ENCODE measurements at places on chromosomes 4 and X.

DNA sequence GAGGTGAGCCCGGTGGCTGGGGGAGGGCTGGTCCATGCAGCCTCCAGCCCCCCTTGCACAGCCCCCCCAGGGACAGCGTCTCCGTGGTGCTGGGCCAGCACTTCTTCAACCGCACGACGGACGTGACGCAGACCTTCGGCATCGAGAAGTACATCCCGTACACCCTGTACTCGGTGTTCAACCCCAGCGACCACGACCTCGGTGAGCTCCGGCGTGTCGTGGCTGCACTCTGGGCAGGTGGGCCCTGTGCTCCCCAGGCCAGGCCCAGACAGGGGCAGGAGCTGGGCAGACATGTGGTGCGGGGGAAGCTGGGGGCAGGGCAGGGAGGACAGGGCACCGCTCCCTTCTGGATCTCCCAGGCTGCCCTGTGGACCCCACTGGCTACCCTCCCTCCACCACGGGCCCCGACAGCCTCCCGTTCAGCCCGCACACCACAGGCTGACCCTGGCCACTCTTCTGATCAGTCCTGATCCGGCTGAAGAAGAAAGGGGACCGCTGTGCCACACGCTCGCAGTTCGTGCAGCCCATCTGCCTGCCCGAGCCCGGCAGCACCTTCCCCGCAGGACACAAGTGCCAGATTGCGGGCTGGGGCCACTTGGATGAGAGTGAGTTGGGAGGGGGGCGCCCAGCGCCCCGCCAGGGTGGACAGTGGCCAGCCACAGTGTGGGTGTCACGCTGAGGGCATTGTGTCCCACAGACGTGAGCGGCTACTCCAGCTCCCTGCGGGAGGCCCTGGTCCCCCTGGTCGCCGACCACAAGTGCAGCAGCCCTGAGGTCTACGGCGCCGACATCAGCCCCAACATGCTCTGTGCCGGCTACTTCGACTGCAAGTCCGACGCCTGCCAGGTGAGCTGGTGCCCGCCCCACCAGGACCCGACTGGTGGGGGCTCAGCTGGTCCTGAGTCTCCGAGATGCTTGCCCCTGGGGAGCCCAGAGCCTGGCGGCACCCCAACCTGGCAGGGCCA, 5.9 kb downstream of the HGFAC start:
- DNase-seq: no peak

GRCh38 chrX:40877887-40878286, 142.5 kb upstream of the MED14 start:
- DNase-seq: no peak

DNA sequence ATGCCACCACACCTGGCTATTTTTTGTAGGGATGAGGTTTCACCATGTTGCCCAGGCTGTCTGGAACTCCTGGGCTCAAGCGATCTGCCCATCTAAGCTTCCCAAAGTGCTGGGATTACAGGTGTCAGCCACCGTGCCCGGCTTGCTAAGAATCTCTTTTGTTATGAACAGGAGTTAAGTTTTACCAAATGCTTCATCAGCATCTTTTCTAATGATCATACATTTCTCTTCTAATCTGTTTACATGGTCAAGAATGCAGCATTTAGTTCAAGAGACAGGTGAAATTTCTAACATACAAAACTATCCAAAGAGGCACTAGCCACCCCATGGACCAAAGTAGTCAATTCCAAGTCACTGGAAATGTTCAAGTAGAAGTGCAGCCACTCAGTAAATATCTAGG, 52.5 kb upstream of the IQSEC2 start:
- no peak for DNase-seq

DNA sequence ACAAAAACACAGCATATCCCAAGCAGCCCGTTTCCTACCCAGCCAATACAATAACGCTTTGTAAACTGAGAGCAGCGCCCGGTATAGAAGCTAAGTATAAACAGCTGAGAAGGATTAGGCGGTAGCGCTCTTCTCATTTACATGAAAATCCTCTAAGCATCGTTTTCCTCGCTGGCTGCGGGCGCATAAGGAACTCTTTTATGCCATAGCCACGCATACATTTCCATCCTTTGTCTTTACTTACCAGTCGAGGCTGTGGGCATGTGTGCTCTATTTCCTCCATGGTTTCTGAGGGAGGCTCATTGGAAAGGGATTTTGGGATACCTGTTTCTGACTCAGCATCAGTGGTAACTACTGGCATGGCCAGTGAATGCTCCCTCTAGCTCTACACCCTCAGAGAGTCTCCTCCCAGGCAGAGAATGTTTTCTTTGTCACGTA, 383 bp downstream of the PCYT1B start:
- DNase-seq: no peak

DNA sequence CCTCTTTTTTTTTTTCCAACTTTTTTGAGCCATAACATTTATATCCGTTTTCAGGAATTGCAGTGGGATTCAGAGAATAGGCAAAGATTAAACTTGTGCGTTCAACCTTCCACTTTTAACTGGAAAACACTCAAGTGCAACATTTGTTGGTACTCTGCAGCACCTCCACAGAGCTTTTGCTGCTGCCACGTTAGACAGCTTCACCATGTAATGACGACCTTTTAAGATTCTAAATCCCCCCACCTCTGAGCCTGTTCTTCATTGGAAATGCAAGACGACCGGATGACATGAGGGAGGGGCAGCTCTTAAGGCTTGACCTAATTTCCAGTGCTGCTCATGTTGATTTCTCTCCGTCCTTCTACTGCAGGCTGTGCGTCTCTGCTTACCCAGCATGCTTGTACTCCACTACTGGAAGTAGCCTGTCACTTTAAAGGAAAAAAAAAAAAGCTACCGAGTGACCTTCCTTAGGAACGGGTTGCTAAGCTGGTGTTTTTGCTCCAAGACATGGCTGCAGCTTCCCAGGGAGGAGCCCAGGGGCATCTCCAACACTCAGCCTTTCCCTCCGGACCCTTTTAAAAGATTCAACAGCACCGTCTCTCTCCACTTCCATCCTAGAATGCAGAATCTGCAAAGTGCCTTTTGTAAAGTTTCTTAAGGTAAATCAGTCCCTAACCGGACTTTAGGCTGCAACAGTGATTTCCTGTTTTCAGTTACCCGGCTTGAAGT, at the start of gene CC2D2A:
CC2D2A (plus strand) TSS at position 481 of the 726 bp plus-strand sequence. CDS start 6,051 bp downstream, outside the sequence.
- no peak for DNase-seq

DNA sequence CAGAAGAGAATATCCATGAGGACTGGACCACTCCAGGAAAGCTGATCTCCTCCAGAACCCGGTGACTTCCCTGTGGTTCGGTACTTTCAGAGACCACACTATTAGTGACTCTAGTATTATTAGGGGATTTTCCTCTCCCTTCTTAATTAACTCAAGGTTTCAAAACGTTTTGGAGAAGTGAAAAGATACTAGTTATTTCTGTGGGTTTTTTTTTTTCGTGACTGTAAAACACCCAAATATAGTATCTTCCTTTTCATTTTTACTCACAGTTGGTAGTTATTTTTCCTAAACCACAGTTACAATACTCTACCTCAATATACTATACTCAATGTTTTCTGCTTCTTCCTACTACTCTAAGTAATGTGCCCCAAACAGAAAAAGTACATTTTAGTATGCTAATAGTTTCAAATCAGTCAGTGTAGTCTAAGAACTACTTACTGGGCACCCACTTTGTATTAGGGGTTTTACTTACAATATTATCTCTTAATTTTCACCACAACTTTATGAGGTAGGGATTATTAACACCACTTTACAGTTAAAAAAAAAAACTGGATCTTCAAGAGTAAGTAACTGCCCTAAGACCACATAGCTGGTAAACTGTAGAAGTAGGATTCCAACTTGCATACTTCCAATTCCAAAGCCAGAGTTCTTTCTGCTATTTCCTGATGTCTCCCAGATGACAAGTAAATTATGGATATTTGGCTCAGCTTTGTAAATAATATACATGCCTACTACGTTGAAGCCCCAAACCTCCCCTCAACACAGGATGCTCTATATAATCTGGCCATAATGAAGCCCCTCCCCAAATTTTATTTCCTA, 45.0 kb downstream of the SLC9A7 start:
- DNase-seq: no peak

DNA sequence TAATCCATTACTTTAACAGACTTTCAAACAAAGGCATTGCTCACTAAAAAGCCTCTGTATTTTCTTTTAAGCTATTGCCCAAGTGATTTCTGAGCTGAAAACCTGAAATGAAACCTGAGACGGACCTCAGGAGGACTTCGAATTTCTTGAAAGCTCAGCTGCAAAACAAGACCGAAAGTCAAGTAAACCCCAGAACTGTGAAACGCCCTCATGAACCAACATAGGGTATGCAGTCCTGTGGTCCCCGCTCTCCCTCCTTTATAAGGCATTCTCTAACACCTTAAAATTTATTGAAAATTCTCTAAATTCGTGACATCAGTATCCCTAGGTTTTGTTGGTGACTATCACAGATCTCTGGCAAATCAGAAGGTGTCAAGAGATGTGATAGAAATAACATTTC, 91.8 kb downstream of the SHISA3 start:
- DNase-seq: no peak

DNA sequence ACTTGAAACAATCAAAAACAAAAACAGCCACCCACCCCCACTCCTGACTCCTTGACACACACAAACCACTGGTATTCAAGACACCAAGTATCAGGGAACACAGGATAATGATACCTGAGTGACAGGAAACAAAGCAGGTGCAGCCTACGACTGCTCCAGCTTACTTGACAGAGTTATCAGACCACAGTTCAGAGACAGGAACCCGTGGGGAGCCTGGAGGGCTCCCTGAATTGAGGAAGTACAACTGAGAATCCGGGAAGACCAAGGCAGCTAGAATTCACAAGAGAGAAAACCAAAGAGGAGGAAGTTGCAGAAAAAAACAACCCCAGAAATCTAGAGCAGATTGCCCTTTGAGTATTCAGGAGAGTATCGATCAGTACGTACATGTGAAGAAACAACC, 20.5 kb downstream of the COMMD8 start:
- DNase-seq: no peak

DNA sequence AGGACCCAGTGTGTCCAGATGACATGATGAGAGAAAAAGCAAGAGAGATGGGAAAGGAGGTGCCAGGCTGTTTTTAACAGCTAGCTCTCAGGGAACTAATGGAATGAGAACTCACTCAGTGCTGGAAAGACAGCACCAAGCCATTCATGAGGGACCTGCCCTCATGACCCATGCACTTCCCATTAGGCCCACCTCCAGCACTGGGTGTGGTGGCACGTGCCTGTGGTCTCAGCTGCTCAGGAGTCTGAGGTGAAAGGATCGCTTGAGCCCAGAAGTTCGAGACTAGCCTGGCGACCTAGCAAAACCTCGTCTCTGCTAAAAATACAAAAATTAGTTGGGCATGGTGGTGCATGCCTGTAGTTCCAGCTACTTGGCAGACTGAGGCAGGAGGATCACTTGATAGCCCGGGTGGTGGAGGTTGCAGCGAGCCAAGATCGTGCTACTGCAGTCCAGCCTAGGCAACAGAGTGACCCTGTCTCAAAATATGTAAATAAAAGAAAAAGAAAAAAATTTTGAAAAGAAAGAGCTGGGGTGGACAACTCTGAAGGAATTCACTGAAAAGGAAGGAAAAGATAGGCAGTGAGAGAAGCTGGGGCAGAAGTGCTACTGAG, 50.9 kb downstream of the FAM193A start:
- DNase-seq: no peak

DNA sequence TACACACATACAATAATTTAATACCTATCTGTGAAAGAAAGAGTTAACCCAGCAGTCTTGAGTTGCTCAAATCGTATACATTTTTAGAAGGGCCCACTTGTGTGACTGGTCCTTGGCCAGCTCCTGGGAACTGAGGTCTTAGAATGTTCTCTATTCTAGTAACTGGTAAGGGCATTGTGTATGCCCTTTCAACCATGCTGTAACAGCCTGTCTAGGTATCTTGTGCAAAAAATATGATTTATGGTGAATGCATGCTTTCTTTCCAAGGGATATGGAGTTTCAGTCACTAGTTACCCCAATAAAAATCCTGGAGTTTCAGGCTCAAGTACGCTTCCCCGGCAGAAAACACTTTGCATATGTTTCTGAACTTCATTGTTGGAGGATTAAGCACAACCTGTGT, 140.6 kb downstream of the NEXMIF start:
- DNase-seq: no peak

DNA sequence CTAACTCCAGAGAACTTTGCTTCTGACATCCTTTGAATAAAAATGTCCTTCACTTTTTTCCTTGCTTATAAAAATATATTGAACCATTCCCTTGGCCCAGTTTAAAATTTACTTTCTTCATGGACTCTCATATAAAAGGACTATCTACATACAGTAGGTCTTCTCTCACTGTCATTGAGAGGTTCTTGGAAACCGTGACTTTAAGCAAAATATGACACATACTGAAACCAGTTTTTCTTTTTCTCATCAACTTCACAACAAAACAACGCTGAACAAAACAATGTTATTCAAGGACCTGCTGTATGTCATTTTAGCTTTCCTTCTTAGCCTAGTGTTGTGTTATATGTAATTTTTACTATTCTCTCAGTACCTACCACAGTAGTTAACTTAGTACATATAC, 496.8 kb downstream of the CENPC start:
- DNase-seq: no peak

DNA sequence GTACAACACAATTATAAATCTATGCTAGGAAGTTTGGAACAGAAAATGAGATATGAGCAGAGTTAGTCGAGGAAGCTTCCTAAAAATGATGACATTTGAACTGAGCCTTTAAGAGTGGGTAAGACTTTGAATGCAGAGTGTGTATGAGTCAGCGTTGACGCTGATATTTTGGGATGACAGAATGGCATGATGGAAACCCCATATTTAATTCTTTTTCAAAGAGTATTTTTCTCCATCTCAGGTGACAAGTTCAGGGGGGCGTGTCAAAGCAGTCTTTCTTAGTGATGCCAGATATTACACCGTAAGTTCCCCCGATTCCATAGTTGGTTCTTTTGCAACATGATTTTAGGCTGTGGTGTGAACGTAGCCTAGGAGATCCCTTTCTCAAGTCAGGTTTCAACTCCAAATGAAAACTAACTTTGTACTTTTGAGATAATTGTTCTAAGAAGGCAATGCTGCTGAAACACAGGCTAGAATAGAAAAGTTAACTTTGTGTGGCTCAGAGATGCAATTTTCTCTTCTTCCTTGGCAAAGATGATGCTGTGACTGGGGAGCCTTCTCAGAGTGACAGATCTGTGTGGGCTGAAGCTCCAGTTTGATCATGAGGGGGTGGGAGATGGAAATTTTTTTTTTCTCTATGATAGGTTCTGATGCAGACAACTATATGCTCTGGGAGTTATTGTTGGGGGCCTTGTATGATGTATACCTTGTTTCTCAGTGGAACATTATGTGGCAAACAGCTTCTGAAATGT, 59.2 kb downstream of the GLUD2 start:
- no peak for DNase-seq

DNA sequence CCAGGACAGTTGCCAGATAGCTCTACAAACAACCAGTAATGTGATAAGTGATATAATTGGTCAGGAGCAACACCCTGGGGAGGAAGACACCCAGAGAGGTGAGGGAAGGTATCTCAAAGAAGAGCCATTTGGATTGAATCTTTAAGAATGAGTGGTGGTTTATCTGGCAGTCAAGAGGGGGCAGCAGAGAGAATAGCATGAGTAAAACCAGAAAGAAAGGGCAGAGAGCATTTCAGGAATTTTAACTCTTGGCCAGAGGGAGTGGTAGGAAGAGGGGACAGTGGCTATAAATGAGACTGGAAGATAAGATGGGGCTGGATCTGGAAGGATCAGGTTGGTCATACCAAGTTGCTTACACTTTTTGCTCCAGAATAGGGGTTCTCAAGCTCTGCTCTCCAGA, 5.9 kb upstream of the SEPTIN6 start:
- DNase-seq: no peak

- DNase-seq: no peak
Measured at GRCh38 chrX:133880032-133880443, 105.4 kb downstream of the GPC3 start.
